ENCODE measurements at places on chromosomes 3 and 15.

GRCh38 chr3:194365526-194365925, 4.0 kb downstream of the LRRC15 start:
- no peak for DNase-seq

GRCh38 chr15:68997930-68998777, 16.3 kb upstream of the NOX5 start:
- no peak for DNase-seq

- no peak for DNase-seq
Observed at GRCh38 chr3:42214064-42214463, 51.9 kb downstream of the CCK start.

GRCh38 chr3:2938711-2939110, 171.5 kb downstream of the IL5RA start:
- no peak for DNase-seq

DNA sequence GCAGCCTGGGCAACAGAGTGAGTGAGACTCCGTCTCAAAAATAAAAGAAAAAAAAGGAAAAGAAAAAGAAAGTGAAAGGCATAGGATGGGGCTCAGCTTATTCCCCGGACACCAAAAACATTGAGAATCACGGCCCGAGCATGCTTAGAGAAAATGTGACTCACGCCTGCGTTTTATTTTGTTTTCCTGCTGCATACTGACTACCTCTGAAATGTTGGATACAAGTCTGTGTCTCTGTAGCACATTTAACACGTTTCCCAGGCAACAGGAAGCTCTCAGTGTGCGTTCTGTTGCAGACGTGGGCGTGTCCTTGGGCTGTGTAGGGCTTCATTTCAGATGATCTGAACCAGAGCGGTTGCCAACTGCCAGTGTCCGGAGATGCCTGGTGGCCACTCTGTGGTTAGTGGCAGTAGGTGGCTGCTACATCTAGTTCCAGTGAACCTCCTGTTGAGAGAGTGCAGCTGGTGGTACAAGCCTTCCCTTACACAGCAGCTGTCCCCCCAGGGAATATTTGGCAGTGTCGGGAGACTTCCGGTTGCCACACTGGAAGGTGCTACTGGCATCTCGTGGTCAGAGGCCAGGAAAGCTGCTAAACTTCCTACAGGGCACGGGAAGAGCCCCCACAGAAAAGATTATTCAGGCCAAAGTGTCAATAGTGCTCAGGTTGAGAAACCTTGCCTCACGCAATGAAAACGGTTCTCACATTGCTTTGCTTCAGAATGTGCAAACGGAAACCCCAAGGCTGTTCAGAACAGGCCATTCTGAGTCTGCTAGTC, 3.0 kb downstream of the SLC51A start:
- DNase-seq: peak; percentile 61

DNA sequence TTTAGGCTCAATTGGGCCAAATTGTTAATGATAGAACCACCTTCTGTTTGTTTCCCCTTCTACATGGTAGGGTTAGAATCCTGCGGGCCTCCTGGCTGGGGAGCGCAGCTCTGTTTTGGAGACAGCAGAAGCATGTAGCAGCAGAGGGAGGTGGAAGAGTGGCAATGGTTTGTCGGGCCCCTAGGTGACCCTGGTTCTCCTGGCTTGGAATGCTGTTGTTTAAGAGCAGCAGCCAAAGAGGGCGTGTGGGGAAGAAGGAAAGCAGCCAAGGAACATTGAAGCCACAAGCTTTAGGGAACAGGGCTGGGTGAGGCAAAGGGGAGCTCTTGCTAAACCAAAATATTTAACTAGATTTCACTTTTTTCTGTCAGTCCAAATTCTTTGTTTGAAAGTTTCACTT, 213.7 kb upstream of the NR2E3 start:
- no peak for DNase-seq

DNA sequence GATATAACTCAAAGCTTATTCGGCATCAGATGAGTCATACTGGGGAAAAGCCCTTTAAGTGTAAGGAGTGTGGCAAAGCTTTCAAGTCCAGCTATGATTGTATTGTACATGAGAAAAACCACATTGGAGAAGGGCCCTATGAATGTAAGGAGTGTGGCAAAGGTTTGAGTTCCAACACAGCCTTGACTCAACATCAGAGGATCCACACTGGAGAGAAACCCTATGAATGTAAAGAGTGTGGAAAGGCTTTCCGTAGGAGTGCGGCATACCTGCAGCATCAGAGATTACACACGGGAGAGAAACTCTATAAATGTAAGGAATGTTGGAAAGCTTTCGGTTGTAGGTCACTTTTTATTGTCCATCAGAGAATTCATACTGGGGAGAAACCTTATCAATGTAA, 7.5 kb downstream of the ZNF621 start:
- DNase-seq: no peak

GRCh38 chr3:81502236-81502635, 259.2 kb downstream of the GBE1 start:
- DNase-seq: no peak

DNA sequence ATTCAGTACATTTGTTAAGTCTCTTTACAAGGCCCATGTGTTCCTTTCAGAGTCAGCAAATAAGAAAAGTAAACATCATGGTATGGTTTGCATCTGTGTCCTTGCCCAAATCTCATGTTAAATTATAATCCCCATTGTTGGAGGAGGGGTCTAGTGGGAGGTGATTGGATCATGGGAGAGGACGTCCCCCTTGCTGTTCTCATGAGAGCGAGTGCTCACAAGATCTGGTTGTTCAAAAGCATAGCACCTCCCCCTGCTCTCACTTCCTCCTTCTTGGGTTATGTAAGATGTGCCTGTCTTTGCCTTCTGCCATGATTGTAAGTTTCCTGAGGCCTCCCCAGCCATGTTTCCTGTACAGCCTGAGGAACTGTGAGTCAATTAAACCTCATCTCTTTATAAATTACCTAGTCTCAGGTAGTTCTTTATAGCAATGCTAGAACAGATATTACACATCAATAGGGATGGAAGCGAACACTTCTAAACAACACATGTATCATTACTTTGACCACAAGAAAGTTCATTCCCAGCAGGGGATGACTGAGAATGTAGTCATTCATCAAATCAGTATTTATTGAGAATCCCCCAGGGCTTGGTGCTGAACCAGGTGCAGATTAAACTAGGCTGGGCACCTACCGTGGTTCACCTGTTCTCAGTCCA, 4.1 kb downstream of the EFCAB12 start:
- no peak for DNase-seq

DNA sequence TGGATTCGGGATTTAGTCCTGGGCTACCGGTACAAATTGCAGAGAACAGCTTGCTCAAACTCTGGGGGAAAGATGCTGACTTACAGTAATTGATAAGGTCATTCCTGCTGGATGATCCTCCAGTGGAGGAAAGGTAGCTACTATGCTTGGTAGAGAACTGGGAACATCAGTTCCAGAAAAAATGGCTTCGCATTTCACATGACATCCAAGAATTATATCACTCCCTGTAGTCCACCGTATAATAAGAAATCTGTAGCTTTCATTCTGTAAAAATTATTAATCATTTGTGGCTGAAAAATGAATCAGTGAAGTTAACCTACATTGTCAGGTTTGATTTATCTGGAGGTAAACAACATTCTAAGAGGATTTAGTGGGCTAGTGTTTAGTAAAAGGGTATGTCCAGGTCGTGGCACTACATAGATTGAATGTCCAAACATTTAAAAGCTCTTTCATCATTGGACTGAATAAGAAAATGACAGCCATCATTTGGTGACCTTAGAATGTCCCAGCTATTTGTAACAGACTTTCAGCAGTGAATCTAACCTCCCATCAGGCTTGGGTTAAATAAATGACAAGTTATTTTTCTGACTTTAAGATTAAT, 203.2 kb upstream of the TMCO5A start:
- no peak for DNase-seq

- DNase-seq: no peak
Observed at GRCh38 chr3:3201611-3202010, 22.1 kb upstream of the CRBN start.

GRCh38 chr3:10707400-10708215, 108.4 kb upstream of the SLC6A11 start:
- DNase-seq: no peak

DNA sequence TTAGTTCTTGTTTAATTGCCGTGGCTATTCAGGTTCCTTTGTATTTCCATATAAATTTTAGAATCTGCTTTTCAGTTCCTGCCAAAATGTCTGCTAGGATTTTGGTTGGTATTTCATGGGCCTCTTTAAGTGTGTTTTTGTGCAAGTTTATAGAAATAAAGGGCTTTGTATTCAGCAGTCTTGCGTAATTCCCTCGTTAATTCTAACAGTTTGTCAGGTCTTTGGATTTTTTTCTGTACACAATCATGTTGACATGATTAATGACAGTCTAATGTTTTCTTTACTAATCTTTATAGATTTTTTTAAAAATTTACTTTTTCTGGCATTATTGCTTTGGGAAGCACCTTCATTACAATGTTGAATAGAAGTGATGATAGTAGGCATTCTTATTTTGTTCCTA, 120.9 kb downstream of the NEK11 start:
- DNase-seq: no peak

- DNase-seq: no peak
Observed at GRCh38 chr3:145854499-145854898, 306.5 kb downstream of the PLOD2 start.

DNA sequence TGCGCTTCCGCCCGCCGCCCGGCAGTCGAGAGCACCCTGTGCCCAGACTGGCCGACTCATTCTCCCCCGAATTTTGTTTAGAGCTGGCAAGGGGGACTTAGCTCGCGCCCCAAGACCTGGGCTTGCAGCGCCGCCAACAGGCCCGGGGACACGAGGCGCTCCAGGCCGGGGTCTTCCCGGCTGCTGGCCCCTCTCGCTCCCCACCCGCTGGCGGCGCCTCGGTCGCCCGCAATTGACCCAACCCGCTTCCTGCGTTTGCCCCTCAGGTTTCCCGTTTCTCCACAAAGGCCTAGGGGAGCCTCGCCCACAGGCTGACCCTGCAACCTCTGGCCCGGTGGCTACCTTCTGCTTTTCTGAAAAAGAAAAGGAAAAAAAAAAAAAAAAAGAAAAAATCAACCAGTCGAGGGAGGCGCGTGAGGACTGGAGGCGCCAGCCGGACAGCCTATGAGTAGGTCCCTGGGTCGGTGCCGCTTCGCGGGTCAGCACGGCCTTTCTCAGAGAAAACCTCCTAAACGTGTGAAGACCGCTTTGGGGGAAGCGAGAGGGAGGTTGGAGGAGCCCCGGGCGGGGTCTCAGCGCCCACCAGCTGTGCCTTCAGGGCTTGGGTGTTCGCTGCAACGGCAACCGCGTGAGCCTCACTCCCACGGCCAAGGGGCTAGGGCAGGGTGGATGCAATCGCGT, 7.2 kb downstream of the FOXL2 start:
- no peak for DNase-seq

GRCh38 chr15:31390029-31390428, 63.4 kb downstream of the KLF13 start:
- no peak for DNase-seq

- no peak for DNase-seq
Observed at GRCh38 chr3:160779040-160779439, 23.0 kb downstream of the PPM1L start.

DNA sequence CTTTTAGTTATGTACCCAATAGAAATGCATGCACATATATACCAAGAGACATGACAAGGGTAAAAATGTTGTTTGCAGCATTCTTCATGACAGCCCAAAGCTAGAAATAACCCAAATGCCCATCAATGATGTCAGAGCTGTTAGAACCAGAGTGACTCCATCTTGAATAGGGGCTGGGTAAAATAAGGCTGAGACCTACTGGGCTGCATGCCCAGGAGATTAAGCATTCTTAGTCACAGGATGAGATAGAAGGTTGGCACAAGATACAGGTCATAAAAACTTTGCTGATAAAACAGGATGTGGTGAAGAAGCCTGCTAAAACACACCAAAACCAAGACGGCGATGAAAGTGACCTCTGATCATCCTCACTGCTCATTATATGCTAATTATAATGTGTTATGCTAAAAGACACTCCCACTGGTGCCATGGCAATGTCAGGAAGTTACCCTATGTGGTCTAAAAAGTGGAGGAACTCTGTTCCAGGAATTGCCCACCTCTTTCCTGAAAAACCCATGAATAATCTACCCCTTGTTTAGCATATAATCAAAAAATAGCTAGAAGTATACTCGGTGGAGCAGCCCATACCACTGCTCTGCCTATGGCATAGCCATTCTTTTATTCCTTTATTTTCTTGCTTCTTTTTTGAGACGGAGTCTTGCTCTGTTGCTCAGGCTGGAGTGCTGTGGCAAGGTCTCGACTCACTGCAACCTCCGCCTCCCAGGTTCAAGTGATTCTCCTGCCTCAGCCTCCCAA, 32.9 kb downstream of the ZBTB11 start:
- DNase-seq: peak; percentile 11

DNA sequence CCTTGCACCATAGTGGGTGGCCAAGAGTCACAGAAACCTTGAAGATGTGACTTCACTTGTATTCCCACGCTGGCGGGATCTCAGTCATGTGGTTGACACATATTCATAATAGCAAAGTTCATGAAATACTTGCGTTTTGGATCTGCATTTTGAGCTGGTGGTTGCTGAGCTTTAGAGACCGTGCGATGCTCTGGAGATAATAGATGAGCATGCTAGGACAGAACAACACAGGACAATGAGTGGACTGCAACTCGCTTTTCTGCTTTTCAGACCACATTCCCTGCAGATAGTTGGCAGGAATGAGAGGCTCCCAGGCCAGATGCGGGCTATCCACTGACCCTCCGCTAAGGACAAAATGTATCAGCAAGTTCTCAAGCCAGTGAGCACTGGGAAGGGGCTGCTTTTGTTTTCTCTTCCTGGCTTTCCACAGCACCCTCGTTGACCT, 13.8 kb upstream of the STARD5 start:
- DNase-seq: no peak

GRCh38 chr15:79923079-79923514, 26.3 kb upstream of the MTHFS start:
- DNase-seq: peak; percentile 57

DNA sequence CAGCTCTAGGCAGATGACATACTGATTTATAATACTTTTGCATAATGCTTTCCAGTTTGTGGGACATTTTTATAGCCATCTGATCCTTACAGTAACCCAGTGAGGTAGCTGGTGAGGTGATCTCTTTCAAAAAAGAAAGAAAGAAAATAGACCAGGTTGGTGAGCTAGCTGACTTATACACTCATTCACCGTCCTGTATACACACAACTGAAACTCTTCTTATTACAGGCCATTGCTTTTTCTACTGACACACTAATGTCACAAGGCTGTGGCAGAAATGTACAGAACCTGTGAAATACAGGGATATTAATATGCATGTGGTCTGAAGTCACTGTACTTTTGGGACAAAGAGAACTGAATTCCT, 150.2 kb upstream of the BHLHE40 start:
- no peak for DNase-seq

DNA sequence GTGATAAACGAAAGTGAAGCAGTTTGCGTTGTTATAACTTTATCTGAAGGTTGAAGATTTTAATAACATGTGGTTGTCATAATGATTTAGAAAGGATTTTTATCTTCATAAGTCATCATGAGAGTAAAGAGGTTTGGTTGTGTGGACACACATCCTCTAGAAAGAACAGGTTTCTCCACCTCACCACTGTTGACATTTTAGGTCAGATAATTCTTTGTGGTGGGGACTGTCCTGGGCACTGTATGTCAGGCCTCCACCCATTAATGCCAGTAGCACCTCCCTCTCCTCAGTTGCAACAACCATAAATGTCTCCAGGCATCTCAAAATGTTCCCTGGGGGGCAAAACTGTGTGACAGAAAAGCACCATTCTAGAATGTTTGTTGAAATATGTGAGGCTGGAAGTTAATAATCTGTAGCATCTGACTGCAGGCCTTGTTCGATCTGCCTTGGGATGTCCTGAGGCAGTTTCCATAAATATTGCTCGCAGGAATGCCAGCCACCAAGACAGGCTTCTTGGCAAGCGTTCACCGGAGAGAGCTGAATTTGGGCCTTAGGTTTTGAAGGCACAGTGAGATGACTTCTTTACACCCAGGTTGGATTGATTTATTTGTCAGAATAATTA, 100.1 kb downstream of the ADAMTSL3 start:
- DNase-seq: no peak

Measured in activated CD4-positive, alpha-beta T cell treated with anti-CD3 and anti-CD28 coated beads, Interleukin-2, amount 50 U/mL, for 4 hours (primary cell).